ENCODE measurements at places on chromosomes 7 and 10.
A peak's percentile ranks its signal among the peaks of the same experiment; 100 is the strongest.

GRCh38 chr7:84336303-84336702, 141.7 kb upstream of the SEMA3A start:
- H3K27ac ChIP-seq: no peak overlapping the region
- no peaks in the 10 kb centered on the region for H3K36me3 ChIP-seq
- DNase-seq: no peak
- no peak overlapping the region for H3K4me3 ChIP-seq
- peaks cover 6% of the 10 kb centered on the region for H3K4me1 ChIP-seq
- H3K27me3 ChIP-seq: no peaks in the 10 kb centered on the region

GRCh38 chr7:127514499-127514898, 70.9 kb downstream of the GCC1 start:
- DNase-seq: no peak
- no peaks in the 10 kb centered on the region for H3K4me1 ChIP-seq
- no peaks in the 10 kb centered on the region for H3K36me3 ChIP-seq
- H3K27ac ChIP-seq: no peak overlapping the region

GRCh38 chr10:30786131-30786530, 156.6 kb upstream of the LYZL2 start:
- H3K4me3 ChIP-seq: no peak overlapping the region
- H3K36me3 ChIP-seq: no peaks in the 10 kb centered on the region
- DNase-seq: no peak
- H3K4me1 ChIP-seq: no peaks in the 10 kb centered on the region

- no peaks in the 10 kb centered on the region for H3K27me3 ChIP-seq
- H3K4me3 ChIP-seq: no peak overlapping the region
- peak overlapping the region; percentile 98 for H3K27ac ChIP-seq
- DNase-seq: no peak
Observed at GRCh38 chr7:151462306-151462779, 22.4 kb upstream of the CRYGN start.

GRCh38 chr7:47475880-47476227, 106.1 kb downstream of the TNS3 start:
- DNase-seq: no peak
- no peaks in the 10 kb centered on the region for H3K27me3 ChIP-seq
- no peak overlapping the region for H3K4me3 ChIP-seq
- H3K36me3 ChIP-seq: no peaks in the 10 kb centered on the region
- H3K4me1 ChIP-seq: peaks cover 43% of the 10 kb centered on the region

- H3K36me3 ChIP-seq: no peaks in the 10 kb centered on the region
- H3K27me3 ChIP-seq: no peaks in the 10 kb centered on the region
- H3K4me3 ChIP-seq: no peak overlapping the region
- no peak for DNase-seq
- no peak overlapping the region for H3K27ac ChIP-seq
- no peaks in the 10 kb centered on the region for H3K4me1 ChIP-seq
Observed at GRCh38 chr7:105180002-105180401, 166.0 kb downstream of the KMT2E start.

- no peaks in the 10 kb centered on the region for H3K36me3 ChIP-seq
- H3K27ac ChIP-seq: no peak overlapping the region
- H3K4me3 ChIP-seq: no peak overlapping the region
- H3K4me1 ChIP-seq: no peaks in the 10 kb centered on the region
- DNase-seq: peak; percentile 16
Observed at GRCh38 chr10:131532291-131532690, 220.8 kb upstream of the TCERG1L start.

DNA sequence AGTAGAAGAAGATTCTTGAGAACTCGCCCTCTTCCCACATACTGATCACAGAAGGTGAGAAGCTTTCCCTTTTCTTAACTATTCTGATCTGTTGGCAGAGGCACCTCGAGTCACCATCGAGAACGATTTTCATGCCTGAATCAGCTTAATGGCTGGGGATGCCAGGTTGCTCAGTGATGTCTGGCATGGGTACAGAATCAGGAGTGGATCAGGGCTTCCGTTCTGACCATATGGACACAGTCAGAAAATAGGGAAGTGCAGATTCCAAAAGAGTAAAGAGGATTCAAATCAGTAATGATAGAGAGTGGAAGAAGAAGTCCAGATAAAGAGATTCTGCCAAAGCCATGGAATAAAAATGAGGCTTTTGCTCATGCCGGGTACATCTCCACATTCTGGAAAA, 52.0 kb upstream of the GRB10 start:
- DNase-seq: no peak
- H3K4me1 ChIP-seq: no peaks in the 10 kb centered on the region
- H3K36me3 ChIP-seq: no peaks in the 10 kb centered on the region

- H3K36me3 ChIP-seq: no peaks in the 10 kb centered on the region
- no peak overlapping the region for H3K4me3 ChIP-seq
- H3K4me1 ChIP-seq: peaks cover 8% of the 10 kb centered on the region
- no peaks in the 10 kb centered on the region for H3K27me3 ChIP-seq
Observed at GRCh38 chr10:61398366-61399129, 54.6 kb downstream of the TMEM26 start.

GRCh38 chr7:33039257-33039902, 23.2 kb downstream of the NT5C3A start:
- no peak for DNase-seq
- H3K27me3 ChIP-seq: no peaks in the 10 kb centered on the region
- H3K4me1 ChIP-seq: peaks cover 42% of the 10 kb centered on the region
- peak overlapping the region; percentile 46 for H3K4me3 ChIP-seq
- peak overlapping the region; percentile 62 for H3K27ac ChIP-seq

DNA sequence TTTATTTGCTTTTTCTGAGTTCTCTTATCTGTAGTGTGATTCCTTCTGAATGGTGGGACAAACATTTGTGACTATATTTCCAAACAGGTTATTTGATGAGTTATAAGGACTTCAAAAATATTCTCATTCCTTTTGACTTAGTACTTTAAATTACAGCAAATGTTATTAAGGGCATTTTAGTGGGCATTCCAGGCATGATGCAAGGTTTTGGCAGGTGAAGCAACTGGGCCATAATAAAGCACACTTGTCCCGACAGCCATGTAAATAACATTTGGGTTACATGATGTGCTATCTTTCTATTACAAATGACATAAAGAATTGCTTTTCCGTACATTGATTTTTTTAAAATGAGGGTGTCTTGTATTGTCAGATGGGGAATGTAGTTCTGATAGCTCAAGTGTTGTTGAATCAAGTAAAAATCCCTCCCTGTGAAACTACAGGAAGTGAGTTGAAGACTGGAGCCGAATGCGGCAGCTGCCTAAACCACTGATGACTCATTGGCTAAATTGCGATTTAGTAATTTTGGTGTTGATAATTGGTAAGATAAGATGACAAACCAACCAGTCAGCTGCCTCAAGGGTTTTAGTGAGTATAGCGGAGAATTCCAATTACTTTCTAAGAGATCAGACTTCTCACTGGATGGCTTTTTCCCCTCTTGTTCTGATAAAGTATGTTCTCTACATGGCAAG, 231.3 kb upstream of the NPY start:
- DNase-seq: no peak
- H3K27me3 ChIP-seq: no peaks in the 10 kb centered on the region
- H3K36me3 ChIP-seq: no peaks in the 10 kb centered on the region

GRCh38 chr10:52540479-52540984, 226.5 kb downstream of the DKK1 start:
- H3K36me3 ChIP-seq: no peaks in the 10 kb centered on the region
- no peak overlapping the region for H3K4me3 ChIP-seq
- no peaks in the 10 kb centered on the region for H3K27me3 ChIP-seq
- no peak for DNase-seq
- no peaks in the 10 kb centered on the region for H3K4me1 ChIP-seq
- H3K27ac ChIP-seq: no peak overlapping the region

GRCh38 chr7:157401567-157402387, 65.0 kb downstream of the DNAJB6 start:
- no peak overlapping the region for H3K4me3 ChIP-seq
- peaks cover 41% of the 10 kb centered on the region for H3K36me3 ChIP-seq
- peak overlapping the region; percentile 92 for H3K27ac ChIP-seq
